ENCODE measurements at places on chromosomes 2 and 18. TPM values are rescaled to one million over a fixed set of nuclear protein-coding genes. Genes with fewer than 3 reads are reported as not detected.

DNA sequence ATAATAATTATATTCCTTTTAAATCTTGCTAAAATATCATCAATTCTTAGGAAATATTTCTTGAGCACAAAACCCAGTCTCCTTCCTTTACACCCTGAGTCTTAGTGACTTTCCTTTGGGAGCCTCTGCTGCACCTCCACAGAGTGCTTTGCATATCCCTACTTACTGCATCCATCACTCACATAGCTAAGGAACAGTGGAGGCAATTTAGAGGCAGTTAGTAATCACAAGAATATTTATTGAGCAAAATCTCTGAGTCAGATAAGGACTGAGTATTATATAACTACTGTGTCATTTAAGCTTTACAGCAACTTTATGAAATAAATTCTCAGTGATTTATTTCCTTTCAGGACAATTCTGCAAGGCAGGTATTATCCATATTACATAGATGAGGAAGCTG is 327.7 kb downstream of the TMX3 start:
- no peak for DNase-seq

GRCh38 chr2:232523682-232524597 is 2.0 kb upstream of the CHRND start:
- peak; percentile 62 for DNase-seq

DNA sequence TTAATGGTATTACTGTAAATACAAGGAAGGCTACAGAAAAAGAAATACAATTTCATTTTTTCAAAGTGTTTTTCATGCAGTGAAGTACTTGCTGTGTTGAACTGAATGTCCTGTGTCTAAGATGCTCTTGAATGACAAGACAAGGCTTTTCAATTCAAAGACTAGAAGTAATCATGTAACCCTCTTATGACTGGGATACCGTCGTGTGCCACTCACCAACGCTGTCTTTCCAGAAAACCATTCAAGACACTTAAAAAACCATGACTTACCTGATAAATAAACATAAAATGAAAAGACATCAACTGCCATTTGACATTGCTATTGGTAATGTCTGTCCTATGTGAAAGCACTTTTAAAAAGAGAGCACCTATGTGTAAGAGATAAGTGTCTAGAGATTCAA is 183.1 kb upstream of the DPP10 start:
- no peak for DNase-seq

GRCh38 chr2:138035608-138036217 is 71.4 kb downstream of the HNMT start:
- DNase-seq, result no peak

GRCh38 chr18:36900466-36900865 is 71.5 kb downstream of the KIAA1328 start:
- no peak for DNase-seq

DNA sequence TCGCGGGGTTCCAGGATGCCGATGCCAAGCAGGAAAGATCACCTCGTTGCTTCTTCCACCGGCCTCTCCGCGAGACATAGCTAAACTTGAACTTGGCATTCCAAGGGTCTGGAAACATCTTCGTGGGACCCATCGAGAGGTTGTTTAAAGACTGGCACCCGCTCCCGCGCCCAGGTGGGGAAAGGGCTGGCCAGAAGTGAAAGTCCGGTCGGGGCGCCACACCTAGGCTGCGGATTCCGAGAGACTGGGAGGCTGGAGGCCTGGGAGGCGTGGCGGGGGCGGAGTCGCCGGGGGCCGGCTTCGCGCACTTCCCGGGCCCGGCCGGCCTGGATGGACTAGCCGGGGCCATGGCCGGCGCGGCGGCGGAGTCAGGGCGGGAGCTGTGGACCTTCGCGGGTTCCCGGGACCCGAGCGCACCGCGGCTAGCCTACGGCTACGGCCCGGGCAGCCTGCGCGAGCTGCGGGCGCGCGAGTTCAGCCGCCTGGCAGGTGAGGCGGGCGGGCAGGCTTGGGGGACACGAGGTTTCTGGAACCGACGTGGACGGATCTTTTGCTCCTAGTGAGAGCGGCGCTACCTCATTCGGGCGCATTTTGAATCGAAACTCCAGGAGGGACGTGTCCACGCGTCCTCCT is at the start of gene MOCOS:
TSS of gene MOCOS (plus strand) at position 305 of the 633 bp plus-strand sequence. CDS start at position 348, 43 bp downstream.
- DNase-seq, result peak; percentile 75

DNA sequence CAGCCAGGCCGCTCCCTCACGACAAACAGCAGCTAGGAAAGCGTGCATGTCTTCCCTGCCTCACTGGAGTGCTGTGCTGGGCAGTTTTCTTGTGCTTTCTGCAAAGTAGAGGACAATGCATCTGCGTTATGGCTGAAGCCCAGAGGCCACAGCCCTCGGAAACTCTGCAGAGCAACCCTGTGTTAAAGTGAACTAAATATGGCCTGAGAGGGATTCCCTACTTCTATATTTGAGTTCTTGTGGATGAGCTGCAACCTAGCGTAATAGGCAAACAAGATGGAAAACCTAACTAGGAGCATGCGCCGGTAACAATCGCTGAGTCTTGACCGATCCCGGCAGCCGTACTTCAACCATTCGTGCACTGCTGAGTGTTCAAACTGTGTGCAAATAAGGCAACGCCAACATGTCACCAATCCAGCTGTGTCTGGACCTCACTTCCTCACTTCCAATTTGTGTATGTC is 471.9 kb upstream of the HS6ST1 start:
- DNase-seq, result no peak

DNA sequence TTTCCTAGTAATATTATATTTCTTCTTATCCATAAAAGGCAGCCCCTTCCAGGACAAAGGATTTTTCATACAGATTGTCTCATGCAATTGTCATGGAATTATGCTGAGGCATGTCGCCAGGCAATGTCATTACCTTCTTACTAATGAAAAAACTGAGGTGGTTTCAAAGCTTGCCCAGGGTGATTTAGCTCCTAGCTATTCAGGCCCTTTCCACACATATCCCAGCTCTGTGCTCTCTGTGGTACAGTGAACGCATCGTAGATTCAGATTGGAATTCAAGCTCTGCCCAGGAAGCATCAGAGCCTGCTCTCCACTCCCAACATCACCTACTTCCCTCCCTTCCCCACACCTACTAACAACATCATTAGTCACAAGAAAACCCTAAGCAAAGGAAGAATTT is 60.1 kb downstream of the ATP8B1 start:
- peak; percentile 19 for DNase-seq

DNA sequence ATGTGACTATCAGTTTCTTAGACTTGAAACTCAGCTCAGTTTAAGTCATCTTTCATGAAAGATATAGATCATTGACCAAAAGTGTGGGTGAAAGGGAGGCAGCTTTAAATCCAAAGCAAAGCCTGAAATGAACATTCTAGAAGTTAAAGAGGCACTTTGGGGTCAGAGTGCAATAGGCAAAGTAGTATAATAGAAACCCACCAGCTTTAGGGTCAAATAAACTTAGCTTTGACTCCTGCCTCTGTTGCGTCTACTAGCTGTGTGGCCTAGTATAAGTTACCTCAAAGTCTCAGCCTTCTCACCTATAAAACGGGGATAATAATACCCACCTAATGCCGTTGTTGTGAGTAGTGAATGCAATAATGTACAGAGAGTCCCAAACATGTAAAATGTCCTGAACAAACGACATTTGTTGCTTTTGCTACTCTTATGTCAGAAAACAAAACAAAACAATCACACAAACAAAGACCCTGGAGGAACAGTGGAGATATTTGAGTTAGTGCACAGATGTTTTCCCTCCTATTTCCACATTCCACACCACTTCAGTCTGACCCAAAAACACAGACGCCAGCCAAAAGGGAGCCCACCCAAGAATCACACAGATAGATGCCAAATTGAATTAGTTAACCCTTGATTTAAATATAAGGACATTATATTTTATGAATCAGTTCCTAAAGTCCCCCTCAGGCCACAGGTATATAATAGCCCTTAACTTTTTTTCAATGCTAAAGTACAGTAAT is 657.0 kb downstream of the ARHGAP15 start:
- DNase-seq, result no peak

The TP53I3 gene
- total RNA-seq, result 17.6 TPM

The GREB1 gene
- total RNA-seq, result 11.3 TPM
